ENCODE measurements at places on chromosomes 12 and 14.

DNA sequence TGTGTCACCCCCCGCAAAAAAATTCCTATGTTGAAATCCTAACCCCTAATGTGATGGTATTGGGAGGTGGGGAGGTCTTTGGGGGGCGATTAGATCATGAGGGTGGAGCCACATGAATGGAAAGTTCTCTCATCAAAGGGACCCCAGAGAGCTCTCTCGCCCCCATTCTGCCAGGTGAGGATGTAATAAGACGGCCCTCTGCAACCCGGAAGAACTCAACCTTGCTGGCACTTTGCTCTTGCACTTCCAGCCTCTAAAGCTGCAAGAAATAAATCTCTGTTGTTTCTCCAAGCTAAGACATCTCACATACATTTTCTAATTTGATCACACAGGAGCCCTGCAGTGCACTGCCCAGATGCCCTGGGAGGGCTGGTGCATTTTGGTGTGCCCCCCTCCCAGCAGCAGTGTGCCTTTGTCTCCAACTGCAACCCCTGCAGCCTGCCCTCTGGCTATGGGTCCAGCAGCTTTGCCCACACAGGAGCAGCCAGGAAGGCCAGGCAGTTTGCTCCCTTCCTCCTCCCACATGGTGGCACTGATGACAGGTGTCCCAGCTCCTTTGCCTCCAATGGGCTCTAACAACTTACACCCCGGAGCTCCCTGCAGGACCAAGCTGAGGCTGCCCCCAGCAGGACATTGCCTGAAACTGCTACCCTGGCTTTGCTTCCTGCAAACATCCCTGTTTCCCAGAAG is 59.3 kb downstream of the C14orf132 start:
- DNase-seq: peak; percentile 70

- DNase-seq: no peak
These were observed 129.7 kb downstream of the CHST11 start for GRCh38 chr12:104586351-104586919.

- DNase-seq: peak; percentile 0
These were observed 14.3 kb downstream of the KRT85 start for GRCh38 chr12:52352951-52353350.

DNA sequence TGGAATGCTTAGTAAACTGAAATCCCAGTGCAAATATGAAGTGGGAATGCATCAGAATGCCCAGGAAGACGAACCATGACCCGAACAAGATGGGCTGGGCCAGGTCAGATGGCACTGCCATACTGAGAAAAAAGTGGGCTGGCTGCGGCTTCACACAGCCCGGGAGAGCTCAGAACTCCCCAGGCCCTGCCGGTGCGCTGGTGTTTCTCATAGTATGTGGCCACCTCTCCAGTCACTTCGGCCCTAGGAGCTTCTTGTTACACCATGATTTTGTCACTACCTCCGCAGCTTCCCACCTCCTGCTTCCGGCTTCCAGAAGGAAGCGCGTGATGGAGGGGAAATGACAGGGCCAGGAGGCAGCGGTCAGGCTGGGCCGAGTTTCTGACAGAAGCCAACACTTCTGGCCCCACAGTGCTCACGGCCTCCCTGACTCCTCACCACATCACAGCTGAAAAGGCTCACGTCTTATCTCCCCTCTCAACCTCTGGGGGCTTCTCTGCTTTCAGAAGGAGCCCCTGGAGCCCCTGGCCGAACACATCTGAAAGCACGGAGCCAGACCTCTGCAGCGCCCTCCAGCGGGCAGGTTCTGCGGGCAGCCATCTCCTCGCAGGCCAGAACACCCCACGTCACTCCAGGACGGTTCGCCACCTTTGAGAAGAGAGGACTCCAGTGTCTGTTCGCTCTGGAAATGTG is 30.7 kb downstream of the DAD1 start:
- DNase-seq: no peak

DNA sequence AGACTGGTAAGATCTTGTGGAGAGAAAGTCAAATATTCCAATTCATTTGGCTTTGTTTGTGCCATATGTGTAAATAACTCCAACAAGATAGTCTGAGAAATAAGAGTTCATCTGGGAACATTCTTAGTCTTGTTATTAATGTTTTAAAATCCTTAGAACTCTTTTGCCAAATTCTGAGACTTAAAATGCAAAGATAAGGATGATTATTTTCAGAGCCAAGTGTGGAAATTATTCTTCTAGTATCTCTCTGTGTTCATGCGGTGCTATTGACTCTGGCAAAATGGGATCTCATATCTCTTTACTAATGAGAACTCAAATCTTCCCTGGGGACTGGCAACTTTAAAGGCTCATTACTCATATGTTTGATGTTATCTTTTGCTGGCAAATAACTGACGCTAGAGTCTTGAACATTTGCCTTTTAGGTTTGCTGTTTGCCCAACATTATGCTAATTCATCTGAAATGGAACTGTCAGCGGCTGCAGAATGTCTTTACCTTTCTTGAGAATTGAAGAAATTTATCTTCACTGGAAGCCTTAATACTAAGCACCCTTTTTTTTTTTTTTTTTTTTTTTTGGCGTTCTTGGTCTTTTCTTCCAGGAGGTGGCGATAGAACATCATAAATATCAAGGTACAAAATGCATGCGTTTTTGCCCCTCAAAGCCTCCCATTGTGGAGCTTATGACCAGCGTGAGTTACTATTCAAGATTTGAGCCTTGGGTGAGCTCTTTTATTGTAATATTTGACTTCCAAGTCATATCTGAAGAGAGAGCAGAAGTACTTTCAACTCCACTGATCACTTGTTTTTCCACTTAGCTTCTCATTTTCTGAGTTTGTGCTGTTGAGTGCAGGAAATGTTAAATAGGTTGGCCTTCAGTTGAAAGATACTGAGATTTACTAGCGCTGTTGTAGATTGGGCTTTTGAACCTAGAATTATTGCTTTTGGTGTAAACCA is 86.5 kb downstream of the CAND1 start:
- peak; percentile 24 for DNase-seq

GRCh38 chr14:93536945-93537344 is 106.2 kb downstream of the UNC79 start:
- DNase-seq: no peak

GRCh38 chr12:51813931-51814310 is 34.6 kb downstream of the FIGNL2 start:
- no peak for DNase-seq

DNA sequence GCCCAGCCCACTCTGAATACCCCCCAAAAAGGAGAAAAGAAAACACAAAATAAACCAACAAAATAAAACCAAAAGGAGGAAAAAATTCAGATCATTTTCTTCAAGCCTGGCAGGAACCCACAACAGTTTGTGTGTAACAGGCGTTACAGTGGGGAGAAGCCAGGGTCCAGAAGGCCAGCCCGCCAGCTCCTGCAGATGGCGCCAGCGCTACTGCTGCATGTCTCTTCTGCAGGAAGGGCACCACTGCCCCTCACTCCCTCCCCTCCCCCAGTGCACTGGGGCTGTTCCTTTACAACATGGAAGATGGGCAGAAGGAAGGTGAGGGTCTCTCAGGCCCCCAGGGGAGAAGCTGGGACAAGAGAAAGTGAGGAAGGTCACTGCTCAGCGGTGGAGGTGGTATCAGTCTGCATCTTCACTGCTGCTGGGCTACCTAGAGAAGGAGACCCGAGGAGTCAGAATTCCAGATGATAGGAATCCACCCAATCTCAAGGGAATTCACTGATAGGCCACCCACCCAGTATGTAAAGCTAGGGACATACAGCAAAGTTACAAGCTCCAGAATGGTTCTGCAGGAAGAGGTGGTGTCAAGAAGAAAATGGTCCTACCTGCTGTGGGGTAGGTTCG is 2.3 kb upstream of the NOP2 start:
- peak; percentile 59 for DNase-seq

DNA sequence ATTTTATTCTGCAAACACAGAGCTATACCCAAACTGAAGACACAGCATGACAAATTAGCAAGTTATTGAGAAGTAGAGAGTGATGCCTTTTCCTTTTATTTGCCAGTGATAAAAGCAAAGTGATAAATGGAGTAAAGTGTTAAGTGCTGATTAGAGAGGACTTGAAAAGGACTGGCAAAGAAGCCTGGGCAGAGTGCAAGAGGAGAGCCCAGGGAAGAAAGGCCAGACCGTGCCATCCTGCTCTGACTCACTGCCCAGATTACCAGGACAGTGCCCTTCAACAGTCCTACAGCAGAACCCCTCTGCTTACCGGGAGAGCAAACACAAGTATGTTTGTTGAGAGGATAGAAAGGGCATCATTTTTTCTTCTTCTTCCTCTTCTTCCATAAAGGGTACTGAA is 106.5 kb downstream of the ETV6 start:
- DNase-seq: no peak

DNA sequence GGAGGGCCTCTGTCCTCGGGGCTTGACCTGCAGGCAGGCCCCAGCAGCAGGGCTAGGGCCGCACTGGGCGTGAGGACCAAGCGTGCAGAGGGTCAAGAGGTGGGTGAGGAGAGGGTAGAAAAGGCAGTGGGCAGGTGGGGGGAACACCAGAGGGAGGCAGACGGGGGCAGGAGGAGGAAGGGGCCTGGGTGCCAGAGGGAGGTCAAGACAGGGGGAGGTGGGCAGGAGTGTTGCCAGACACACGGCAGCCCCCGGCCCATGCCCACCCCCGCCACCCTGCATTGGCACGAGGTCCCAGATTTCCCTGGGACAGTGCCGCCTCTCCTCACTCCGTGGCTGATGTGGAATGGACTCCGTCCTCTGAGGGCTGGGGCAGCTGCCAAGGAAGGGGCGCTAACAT is 8.2 kb downstream of the TMEM121 start:
- no peak for DNase-seq
